ENCODE measurements at places on chromosomes 6 and 20. TPM values are rescaled to one million over a fixed set of nuclear protein-coding genes. Genes with fewer than 3 reads are reported as not detected.

Gene SNAP91
- total RNA-seq: under 0.01 TPM

DNA sequence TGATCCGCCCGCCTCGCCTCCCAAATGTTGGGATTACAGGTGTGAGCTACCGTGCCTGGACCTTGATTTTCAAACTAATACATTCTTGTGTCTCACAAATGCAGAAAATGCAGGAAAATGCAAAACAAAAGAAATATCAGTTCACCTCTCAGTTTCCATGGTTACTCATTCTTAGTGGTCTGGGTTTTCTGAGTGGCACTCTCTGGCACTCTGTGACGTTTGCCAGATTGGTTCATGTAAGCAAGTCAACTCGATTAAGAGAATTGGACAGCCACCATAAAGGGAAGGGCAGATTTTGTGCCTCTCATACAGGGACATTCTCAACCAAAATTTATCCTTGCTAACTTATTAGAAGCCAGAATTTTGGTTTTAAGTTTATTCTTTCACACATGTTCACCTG is 8.6 kb downstream of the CMTR1 start:
- DNase-seq: no peak

Gene C20orf204
- 0.97 TPM for total RNA-seq

GRCh38 chr20:45366631-45367030 is 3.7 kb downstream of the SYS1 start:
- no peak for DNase-seq

DNA sequence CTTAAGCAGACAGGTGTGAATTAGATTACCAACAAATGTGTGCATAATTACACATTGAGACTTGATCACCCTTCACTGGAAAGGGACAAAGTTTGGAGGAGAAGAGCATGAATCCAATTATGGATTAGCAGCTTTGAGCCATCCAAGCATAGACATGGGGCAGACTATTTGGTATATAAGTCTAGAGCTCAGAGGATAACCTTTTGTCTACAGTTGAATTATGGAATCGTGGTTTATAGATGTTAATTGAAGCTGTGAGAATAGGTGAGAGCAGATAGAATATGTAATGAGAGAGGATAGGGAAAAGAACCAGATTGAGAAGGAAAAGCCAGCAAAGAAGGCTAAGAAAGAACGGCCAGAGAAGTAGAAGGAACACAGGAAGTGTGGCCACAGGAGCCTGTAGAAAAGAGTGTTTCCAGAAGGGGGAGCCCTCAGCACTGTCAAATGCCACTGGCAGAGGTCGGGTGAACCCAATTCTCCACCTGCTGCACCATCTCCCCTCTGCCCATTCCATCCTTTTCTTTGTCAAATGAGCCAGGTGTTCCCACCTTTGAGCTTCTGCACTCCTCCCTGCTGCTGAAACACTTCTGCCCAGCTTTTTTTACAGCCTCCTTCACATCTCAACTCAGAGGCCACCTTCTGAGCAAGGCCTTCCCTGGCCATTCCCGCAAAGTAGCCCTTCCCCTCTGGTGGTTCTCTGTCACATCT is 7.3 kb downstream of the DNTTIP1 start:
- peak; percentile 63 for DNase-seq

- DNase-seq: peak; percentile 55
Observed at GRCh38 chr6:110999634-111000270, 17.9 kb downstream of the RPF2 start.

DNA sequence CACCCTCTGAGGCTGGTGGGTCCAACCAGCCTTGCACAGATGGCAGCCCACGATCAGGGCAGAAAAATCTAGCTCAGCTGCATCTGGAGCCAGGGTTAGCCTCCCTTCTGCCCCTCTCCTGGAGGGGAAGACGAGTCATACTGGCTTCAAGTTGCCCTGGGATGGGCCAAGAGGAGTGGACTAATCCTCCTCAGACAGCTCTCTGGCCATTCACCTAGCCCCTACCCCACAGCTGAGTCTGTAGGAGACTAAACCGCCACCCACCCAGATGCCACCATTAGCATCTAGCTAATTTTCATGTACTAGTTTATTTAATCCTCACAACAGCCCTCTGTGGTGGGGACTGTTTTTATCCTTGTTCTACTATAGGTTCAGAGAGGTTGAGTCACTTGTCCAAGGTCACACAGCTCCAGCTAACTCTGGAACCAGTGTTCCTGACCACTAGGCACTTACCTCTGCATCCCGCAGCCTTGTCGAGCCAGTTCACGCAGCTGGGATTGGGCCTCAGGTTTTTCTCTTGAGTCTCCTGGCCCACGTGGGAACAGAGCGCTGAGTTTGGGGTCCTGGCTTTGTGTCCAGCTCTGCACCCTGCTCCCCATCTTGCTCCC is 48.5 kb upstream of the CCDC167 start:
- DNase-seq: no peak

DNA sequence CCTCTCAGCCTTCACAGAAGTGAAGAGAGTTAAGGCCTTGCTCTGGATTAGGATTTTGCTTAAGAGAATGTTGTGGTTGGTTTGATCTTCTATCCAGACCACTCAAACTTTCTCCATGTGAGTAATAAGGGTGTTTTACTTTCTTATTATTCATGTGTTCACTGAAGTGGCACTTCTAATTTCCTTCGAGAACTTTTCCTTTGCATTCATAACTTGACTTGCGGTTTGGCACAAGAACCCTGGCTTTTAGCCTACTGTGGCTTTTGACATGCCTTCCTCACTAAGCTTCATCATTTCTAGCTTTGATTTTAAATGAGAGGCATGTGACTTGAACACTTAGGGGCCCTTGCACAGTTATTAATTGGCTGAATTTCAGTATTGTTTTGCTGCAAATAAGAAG is 166.1 kb upstream of the OPRM1 start:
- no peak for DNase-seq

GRCh38 chr6:108002365-108003221 is 44.6 kb upstream of the SEC63 start:
- DNase-seq: peak; percentile 6

DNA sequence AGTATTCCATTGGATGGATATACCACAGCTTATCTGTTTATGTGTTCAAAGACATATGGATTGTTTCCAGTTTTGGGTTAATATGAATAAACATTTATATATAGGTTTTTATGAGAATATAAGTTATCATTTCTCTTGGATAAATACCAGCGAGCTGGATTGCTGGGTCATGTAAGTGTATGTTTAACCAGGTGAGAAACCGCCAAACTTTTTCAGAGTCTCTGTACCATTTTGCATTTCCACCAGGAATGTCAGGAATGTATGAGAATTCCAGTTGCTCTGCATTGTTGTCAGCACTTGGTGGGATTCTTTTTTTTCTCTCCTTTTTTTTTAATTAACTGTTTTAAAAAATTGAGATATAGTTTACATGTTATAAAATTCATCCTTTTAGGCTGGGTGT is 52.1 kb downstream of the PHF20 start:
- no peak for DNase-seq

GRCh38 chr6:95501032-95501904 is 76.1 kb upstream of the MANEA start:
- no peak for DNase-seq

GRCh38 chr20:45017281-45017680 is 51.0 kb downstream of the STK4 start:
- DNase-seq: no peak

- DNase-seq: no peak
Observed at GRCh38 chr20:50948132-50948785, 10.1 kb downstream of the DPM1 start.

- DNase-seq: no peak
Observed at GRCh38 chr20:32158943-32159660, 48.4 kb downstream of the PLAGL2 start.

Gene VNN1
- total RNA-seq: under 0.01 TPM

Gene CDYL
- 38.7 TPM for total RNA-seq

- peak; percentile 27 for DNase-seq
Observed at GRCh38 chr6:128394167-128394566, 126.2 kb downstream of the PTPRK start.

DNA sequence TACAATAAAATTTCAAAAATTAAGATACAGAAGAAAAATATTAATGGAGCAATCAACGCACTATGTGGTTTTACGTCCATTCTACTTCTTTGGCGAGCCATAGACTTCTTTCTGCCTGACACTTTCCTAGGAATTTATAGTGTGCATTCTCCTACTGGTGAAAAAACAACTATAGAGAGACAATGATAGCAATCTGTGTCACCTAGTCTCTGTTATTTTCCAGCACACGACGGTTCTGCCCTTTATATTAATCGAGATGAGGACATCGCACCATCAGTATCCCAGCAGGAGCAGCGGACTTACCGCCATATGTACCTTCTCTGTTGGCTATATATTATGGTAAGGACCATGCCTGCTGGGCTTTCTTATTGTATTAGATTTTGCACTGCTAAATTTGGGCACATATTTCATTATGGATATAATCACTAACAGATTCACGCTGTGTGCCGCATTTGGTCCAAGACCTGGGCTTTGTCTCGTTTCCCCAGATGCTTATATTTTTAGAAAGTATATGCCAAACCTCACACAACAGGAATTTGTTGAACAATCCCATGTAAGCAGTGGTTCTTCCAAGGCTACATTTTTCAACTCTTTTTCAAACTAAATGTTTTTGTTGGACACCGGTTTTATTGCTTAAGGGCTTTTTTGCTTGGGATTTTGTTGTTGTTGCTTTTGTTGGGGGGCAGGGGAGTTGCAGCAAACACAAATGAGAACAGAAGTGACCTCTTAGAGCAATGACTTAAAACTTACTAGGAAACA is 166.4 kb downstream of the ADAT2 start:
- peak; percentile 74 for DNase-seq

All from fibroblast of villous mesenchyme (primary cell).